Fibroblast of mammary gland (primary cell): ENCODE measurements at places on chromosomes 3 and 15.

DNA sequence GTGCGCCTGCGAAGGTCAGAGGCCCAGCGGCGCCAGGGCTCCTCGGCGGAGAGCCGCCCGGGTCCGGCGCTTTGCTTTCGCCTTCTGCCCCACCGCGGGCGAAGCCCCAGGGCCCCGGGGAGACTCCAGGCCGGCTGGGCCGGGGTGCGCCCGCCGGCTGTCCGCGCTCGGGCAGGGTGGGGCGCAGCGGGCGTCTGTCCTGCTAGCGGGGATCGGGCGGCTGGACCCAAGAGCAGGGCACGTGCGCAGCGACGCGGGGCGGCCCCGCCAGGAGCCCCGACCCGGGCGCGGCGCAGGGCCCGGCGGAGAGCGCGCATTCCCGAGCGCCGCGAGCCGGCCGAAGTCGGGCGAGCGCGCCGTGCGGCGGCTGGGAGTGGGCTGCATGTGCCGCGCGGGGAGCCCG is 569 bp upstream of the ALDH1A3 start:
- no peak for DNase-seq

GRCh38 chr15:68797191-68797590 is 23.5 kb downstream of the ANP32A start:
- DNase-seq: no peak

DNA sequence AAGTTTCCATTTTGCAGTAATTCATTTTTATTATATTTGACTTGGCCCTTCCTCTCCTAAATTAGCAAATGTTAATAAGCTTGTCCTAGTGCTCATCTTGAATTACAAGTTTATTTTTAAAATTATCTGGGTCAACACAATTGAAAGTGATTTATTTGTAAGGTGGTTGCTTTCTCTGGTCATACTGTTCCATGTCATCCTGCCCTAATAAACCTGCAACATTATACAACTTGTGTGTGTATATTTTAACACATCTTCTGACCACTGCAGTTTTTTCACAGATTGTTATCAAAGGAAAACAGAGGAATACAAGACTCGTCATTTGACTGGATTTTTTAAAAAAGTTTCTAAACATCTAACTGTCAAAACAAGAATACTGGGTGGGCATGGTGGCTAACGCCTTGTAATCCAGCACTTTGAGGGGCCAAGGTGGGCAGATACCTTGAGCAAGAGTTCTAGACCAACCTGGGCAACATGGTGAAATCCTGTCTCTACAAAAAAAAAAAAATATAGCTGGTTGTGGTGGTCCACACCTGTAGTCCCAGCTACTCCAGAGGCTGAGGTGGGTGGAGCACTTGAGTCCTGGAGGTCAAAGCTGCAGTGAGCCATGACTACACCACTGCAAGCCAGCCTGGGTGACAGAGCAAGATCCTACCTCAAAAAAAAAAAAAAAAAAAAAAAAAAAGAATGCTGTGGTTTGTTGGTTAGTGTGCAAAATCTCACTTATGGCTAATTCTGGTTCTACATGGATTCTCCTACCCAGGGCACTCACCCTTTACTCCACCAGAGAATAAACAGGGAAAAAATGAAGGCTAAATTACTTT is 5.0 kb upstream of the LRRFIP2 start:
- DNase-seq: no peak

- DNase-seq: no peak
These were observed 4.5 kb downstream of the EIF4A2 start for GRCh38 chr3:186787642-186788481.

DNA sequence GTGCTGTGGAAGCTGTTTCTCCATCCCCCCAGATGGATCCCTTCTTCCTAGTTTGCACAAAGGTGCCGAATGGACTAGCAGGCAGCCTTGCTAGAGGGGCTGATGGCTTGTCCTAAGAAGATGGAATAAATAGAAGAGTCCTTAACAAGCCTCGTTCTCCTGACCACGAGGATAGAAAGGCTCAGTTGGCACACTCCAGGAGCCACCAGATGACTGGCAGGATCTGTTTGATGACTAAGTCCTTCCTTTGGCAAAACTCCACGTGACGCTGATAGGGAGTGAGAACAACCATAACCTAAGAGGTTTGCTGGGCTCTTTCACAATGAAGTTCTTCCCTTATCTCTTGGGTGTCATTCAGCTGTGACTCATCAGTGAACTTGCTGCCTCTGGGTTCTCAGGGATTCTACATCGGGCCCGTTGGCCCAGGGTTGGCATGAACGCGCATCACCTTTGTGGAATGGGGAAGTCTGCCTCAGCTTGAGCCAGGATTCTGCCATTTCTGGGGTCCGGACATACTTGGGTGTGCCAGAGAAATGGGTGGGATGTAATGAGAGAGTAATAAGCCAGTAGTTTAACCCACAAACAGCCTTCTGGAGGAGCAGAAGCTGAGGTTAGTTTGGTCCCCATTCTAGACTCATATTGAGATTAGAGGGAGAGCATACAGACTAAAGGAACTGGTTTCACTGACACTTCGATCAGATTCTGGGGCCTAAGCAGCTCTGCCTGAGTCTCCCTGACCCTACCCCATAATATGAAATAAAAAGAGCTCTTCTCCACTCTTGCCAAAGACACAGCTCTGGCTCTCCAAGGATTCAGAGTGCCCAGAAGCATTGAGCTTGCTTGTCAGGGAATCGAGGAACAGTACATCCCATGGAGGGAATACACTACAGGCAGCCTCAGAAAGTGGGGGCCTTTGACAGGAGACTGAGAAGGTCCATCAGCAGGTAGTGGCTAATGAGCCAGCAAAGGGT is 2.0 kb upstream of the MELTF start:
- peak; percentile 99 for DNase-seq

- DNase-seq: no peak
These were observed 139.2 kb downstream of the TPRA1 start for GRCh38 chr3:127451321-127451720.

DNA sequence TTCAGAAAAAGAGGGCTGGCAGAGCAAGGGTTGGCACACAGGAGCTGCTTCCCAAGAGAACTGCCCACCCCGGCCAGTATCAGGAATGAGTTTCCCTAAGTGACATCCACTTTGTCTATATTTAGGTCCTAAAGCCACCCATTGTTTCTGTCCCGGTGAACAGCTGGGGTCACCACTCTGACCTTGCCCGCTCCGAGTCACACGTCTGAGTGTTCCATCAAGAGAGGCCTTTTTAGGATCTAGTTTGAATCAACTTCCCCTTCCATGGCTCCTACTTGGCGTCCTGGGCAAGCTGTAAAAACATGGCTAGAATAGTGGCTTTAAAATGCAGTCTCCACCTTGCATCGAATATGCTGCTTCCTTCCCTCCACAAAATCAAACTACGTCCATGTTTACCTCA is 109.6 kb upstream of the ARHGEF3 start:
- DNase-seq: no peak

DNA sequence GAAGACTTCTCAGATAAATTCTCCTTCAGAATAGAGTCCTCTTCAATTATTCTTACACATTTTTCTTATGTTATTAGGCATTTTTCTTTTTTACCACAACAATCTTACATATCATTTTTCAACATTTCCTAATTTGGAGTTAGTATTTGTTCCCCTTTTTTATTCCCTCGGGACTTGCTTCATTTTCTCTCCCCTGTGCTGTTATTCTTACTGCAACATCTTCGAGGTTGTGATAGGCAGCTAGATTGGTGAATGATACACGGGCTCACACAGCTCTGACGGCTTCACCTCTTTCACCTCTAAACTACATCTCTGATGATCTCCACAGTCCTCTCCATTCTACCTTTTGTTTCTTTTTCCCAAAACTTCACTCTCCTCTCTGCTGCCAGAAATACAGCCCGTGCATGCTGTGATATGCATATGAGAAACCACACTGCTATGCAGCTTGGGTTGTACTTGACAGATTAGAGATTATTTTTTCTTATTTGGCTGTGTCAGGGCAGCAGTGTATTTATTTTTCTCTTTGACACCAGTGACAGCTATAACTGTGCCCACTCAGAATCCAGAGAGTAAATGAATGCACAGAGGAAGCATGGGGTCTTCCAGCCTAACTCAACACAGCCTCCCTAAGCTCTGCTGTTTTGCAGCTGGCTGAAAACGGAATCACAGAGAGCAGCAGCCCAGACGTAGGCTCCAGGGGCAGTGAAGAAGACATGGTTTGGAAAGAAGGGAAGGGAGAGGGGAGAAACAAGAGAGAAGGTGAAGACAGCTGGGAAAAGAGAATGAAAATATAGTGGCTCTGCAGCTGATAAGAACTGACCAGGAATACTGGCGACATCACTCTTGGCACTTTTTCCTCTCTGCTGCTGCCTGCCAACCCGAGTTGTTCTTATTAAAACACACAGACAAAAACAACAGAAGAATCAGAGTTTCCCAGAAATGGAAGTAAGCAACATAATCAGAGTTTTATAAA is 61.8 kb downstream of the SLC9A9 start:
- peak; percentile 51 for DNase-seq

DNA sequence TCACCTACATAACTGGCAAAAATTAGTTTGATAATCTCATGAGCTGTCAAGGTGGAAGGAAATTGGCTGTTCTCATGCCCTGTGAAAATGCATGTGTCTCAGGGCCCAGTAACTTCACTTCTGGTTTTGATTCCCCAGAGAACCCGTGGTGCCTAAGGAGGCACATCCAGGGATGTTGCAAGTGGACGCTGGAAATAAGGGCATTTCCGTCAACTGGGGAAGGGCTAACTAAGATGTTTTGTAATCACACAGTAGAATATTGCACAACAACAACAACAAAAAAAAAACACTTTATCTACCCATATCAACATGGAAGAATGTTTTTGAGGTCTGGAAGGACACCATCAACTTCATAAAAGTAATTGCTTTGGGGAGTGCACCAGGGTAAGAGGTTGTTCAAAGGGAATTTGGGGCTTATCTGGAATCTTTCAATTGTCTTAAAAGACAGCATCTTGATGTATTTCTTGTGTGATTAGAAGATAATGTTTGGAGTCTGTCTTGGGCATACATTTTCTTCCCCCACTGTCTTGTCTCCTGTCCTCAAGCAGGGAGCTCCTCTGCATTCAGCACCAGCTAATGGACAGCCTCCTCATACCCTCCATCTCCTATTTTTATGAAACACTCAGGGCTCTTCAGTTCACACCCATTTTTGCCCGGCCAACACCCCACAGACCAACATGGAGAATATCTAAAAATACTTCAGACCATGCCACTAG is 37.2 kb upstream of the PRR20G start:
- DNase-seq: no peak

DNA sequence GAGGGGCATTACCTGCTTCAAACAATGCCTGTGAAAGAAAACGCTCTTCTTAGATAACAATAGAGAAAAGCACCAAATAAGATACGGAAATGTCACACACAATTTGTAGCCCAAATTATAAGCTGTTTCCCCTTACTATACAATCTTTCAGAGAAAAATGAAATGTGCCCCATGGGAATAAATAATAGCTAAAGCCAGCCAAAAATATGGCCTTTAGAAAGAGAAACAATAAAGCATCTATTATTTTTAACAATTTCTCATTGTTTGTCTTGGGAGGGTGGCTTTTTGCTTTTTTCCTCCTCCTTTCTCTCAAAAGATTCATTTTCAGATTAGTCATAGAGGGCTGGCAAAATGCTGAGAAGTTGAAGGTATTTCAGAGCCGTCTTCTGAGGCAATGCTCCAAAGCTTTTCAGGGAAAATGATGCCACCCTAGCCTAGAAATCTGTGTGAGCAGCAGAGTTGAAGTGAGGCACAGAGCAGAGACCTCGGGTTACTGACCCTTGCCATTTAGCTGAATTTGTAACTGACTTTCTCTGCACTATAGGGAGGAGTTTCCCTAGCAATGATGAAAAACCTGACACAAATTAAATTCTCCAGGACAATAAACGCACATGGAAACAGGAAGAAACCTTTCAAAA is 86.3 kb upstream of the PRICKLE2 start:
- peak; percentile 41 for DNase-seq

GRCh38 chr15:77486542-77487468 is 66.1 kb downstream of the HMG20A start:
- DNase-seq: peak; percentile 45

GRCh38 chr15:34376856-34377255 is 9.9 kb upstream of the LPCAT4 start:
- no peak for DNase-seq

GRCh38 chr3:73766599-73767381 is 142.0 kb upstream of the PDZRN3 start:
- DNase-seq: peak; percentile 92

DNA sequence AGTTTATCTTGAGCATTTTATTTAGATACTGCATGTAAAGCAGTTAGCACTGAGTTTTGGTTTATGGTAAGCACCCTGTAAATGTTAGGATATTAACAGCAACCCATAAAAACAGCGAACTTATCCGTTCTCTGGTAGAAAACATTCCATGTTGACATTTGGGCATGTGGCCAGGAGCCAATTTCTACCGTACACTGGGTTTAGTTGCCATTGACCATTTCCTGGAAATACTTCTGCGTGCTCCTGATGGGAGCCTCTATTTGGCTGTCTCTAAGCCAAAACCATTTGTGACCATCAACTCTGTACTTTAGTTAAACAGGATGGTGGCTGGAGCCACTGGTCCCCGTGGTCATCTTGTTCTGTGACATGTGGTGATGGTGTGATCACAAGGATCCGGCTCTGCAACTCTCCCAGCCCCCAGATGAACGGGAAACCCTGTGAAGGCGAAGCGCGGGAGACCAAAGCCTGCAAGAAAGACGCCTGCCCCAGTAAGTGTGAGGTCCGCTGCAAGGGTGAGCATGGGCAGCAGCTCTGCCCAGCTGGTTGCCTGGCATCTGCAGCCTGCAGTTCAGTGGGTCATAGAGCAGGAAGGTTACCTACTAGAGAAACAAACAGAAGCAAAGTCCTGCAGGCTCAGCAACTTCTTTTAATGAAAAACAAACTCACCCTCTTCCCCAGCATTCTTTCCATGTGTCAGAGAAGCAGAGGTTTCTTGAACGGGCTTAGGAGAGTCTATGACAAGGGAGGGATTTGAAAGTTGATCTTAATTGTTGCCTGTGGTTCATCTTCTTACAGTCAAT is 7.1 kb downstream of the THBS1 start:
- DNase-seq: peak; percentile 20

DNA sequence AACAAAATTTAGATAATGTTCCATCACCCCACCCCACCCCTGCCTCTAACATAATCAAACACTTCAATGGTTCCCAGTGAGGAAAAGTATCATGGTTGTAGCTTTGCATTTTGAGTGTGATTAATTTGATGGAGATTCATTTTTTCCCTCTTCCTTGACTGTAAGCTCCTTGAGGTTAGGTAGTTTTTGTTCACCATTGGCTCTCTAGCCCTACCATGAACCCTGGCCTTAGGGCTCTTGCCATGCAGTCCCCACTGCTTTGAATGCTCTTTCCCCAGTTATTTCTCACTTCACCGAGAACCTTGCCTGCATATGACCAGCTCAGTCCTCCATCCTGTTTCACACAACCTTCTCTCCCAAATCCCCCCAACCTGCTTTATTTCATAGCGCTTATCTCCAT is 5.0 kb upstream of the MBNL1 start:
- no peak for DNase-seq

- DNase-seq: peak; percentile 23
These were observed 10.9 kb upstream of the TMEM158 start for GRCh38 chr3:45236964-45237363.
